ENCODE measurements at places on chromosomes 16 and 17.

- DNase-seq, result no peak
Observed at GRCh38 chr17:39793301-39793872, 55.6 kb downstream of the GRB7 start.

- no peak for DNase-seq
Observed at GRCh38 chr17:77325577-77326075, 184.9 kb downstream of the SEC14L1 start.

DNA sequence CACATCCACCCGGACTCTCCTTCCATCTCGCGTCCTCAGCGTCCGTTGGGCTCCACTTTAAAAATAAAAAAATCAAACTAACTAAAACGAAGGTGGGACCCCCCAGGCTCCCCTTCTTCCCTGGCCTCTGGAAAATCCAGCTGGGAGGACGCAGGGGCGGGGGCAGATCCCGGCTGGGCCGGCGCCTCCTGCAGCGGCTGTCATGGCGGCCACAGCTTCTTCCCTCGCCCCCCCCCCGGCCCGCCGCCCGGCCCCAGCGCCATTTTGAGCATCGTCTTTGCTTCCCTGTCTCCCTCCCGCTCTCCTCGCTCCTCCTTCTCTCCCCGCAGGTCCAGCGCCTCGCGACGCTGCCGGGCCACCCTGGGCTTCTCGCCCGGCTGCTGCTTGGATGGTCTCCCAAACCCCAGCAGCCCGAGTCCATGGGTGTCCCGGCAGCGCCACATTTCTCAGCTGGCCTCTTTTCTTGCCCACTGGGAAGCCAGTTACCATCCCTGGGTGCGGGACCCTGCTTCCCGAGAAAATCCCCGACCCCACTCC, 3.3 kb downstream of the HOXB2 start:
- DNase-seq, result no peak

DNA sequence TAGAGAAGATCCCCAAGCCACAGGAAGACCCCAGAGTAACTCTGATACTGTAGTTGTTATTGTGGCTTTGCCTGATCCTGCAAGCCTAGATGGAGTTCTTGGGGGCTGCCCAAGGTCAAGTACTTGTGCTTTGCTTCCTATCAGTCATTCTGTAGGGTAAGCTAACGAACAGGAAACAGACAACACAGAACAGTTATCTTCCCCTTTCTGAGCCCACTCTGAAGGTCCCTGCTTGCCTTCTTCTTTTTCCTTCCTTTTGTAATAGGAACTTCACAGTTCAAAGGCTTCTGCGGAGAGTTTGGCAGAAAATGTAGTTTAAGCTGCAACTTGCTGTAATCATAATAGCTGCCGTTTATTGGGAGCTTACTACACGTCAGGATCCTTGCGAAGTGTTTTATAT, 494.1 kb upstream of the ERCC4 start:
- DNase-seq, result no peak

DNA sequence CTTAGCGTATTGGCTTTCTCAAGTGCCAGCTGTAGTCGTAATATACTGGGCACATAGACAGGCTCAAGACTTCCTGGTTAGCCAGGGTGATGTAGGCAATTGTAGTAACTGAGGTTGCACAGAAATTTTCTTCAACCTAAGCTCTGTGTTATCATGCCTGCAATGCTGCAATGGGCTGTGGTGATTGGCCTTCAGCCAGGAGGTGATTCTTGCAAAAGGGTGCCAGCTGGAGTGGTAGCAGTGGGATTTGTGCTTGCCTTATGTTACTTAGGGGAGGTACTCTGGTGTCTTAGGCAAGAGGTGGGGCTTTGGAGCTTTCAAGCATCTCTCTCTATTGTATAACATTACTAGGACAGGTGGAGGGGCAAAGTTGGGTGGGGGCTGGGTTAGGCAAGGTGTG, 495.1 kb downstream of the CDH11 start:
- DNase-seq, result no peak

GRCh38 chr16:3494386-3494973, 809 bp downstream of the C16orf90 start:
- no peak for DNase-seq

GRCh38 chr17:46942441-46943217, 19.7 kb downstream of the GOSR2 start:
- DNase-seq, result peak; percentile 60

DNA sequence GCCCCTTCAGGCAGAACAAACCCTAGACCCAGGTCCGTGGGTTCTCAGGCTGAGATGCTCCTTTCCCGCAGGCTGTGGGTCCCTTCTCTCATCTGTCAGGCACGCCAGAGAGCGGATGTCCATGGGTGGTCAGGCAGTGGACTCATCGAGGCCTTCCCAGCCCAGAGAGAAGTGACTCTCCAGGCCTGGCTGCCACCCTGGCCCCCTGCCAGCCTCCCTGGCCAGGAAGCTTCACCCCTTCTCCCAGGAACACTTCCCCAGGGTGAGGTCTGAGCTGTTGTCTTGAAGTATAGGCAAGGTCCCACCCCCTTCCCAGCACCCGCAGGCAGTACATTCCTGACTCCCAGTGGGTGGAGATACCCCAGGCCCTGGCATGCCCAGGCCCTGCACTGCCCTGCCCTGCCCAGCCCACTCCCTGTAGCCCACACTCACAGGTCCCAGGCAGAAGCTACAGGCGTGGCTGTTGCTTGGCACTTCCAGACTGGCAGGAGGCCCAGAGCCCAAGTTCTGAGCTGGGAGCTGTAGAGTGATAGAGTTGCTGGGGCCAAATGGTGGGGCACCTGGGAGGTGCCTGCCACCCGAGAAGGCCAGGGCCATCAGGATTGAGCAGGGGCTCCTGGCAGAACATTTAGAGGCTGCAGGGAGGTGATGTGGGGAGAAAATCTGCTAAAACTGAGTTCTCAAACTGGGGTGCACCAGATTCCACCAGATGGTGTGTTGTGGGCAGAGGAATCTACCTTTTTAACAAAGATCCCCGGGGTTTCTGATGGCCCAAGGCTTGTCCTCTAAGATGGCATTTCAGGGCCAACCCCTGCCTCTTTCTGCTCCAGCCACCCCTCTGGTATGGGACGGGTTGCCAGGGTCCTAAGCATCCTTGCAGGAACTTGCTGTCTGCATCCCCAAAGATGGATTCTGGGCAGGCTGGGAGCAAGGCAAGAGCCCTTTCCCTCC, 6.7 kb downstream of the ITGA3 start:
- DNase-seq, result no peak

DNA sequence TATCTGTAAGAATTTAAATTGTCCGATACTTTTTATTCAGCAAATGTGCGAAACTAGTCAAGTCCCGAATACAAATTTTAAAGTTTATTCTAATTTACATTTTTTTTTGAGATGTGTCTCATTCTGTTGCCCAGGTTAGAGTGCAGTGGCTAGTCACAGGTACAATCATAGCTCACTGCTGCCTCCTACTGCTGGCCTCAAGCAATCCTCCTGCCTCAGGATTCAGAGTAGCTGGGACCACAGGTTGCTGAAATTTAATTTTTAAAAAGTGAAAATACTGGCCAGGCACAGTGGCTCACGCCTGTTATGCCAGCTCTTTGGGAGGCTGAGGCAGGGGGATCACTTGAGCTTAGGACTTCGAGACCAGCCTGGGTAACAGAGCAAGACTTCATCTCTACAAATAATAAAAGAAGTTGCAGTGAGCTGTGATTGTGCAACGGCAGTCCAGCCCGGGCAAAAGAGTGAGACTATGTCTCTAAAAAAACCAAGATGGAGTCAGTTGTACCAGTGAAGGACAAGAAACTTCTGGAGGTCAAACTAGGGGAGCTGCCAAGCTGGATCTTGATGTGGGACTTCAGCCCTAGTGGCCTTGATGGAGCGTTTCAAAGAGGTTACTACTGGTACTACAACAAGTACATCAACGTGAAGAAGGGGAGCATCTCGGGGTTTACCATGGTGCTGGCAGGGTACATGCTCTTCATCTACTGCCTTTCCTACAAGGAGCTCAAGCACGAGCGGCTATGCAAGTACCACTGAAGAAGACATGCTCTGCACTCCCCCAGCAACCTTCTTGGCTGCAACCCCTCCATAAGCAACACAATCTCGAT, 5.6 kb downstream of the POLG2 start:
- DNase-seq, result no peak

DNA sequence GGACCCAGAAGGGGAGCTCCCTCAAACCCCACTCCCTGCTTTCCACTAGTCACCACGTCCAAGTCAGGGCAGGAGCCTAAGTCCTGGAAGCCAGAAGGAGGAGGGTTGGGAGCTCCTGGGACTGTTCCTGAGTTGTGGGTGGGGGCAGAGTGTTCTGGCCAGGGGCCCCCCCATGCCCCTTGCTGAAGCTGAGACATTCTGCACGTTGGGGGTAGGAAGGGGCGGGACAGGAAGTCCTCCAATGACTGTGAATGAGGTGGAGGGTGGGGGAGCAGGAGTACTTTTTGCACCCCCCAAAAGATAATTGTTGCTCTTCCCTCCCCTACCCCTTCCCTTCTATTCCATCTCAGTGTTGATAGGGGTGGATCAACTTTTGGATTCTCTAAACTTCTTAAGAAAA, 21.4 kb upstream of the C17orf113 start:
- DNase-seq, result no peak

DNA sequence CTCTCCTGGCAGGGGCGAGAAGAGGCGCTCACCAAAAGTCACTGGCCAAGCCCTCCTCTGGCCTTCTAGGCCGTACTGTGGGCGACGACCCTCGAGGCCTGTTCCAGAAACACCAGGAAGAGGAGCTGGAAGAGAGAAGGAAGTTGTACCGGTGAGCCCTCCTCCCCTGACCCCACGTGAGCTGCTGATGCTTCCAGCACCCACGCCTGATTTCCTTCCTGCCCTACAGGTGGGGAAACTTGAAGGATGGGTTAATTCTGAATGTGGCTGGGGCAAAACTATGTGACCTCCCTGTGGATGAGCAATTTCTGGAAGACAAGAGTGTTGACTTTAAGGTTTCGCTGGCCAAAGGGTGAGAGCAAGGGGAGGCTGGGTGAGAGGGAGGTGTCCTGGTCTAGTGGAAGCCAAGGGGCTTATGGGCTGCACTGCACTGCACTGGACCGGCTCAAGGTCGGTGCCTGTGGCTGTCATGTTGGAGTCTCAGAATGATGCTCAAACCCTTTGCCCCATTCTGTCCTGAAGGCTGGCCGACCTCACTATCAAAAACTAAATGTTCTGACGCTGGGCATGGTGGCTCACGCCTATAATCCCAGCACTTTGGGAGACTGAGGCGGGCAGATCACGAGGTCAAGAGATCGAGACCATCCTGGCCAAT, 6.2 kb downstream of the C17orf100 start:
- DNase-seq, result no peak

GRCh38 chr16:89119661-89120141, 26.0 kb downstream of the ACSF3 start:
- DNase-seq, result no peak

GRCh38 chr17:60671482-60671881, 6.2 kb upstream of the BCAS3 start:
- no peak for DNase-seq

Data from hypothalamus (tissue), 51 donors.